ENCODE measurements at places on chromosomes 2 and 18.

DNA sequence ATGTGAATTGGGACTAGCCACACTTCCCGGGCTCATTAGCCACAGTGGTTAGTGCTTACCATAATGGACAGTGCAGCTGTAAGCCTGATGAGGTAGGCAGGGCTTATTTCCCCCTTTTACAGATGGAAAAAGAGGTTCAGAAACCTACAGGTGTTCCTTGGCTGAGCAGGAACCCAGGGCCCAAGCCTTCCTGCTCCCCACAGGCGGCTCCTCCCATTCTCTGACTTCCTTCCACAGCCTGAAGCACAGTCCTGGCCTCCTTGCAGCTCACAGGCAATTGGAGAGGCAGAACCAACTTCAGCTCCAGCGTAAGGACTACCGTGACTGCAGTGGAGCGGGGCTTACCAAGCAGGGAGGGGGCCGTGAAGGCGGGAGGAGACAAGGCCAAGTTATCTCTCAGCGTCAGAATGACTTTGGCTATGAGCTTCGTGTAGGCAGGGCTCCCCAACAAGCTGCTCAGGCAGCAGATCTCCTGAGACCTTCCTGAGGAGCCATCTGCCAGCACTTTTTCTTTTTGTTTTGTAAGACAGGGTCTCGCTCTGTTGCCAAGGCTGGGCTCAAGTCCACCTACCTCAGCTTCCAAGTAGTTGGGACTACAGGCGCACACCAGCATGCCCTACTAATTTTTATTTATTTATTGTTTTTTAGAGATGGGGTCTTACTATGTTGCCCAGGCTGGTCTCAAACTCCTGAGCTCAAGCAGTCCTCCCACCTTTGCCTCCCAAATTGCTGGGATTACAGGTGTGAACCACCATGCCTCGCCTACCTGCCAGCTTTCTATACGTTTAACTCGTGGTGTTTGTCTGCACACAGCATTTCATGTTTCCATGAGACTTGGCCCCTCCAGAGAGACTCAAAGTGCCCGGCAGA lies 34.2 kb upstream of the NT5DC4 start:
- no peak for DNase-seq

- no peak for DNase-seq
Measured at GRCh38 chr18:31386741-31387140, 10.2 kb downstream of the DSG4 start.

GRCh38 chr2:48148841-48149430 lies 242.6 kb upstream of the FBXO11 start:
- no peak for DNase-seq

GRCh38 chr2:229392196-229392595 lies 121.1 kb upstream of the PID1 start:
- DNase-seq, result no peak

- DNase-seq, result no peak
Measured at GRCh38 chr2:114550895-114551793, 108.7 kb downstream of the DPP10 start.

All from activated gamma-delta T cell (primary cell).